MCF 10A (cell line): ENCODE measurements at places on chromosomes 3 and 15. TPM values are rescaled to one million over a fixed set of nuclear protein-coding genes. Genes with fewer than 3 reads are reported as not detected.

TWF2 gene
- total RNA-seq, result 30.5 and 47.0 TPM in 2 replicates

ZNF385D gene
- total RNA-seq, result 1.5 and 1.8 TPM in 2 replicates

FOXB1 gene
- total RNA-seq, result not detected in 2 replicates

IMPG2 gene
- 0.26 and 0.37 TPM in 2 replicates for total RNA-seq

LRRC49 gene
- total RNA-seq, result 6.9 and 8.4 TPM in 2 replicates

NPAP1 gene
- total RNA-seq, result not detected in 2 replicates

TMIE gene
- total RNA-seq, result 0.26 and 1.0 TPM in 2 replicates

CFAP91 gene
- total RNA-seq, result not detected in 2 replicates

MUC20 gene
- total RNA-seq, result 2.3 and 3.5 TPM in 2 replicates

BLM gene
- 2.8 and 5.2 TPM in 2 replicates for total RNA-seq

CCDC51 gene
- total RNA-seq, result 31.9 and 32.5 TPM in 2 replicates

CNTN6 gene
- not detected in 2 replicates for total RNA-seq

SAMMSON gene
- total RNA-seq, result not detected in 2 replicates

BCL6 gene
- 16.4 and 20.9 TPM in 2 replicates for total RNA-seq

ABHD14A gene
- 4.0 and 8.1 TPM in 2 replicates for total RNA-seq

SKOR1 gene
- 0.07 and 0.17 TPM in 2 replicates for total RNA-seq

TMEM207 gene
- total RNA-seq, result not detected in 2 replicates

AADACL2 gene
- total RNA-seq, result not detected in 2 replicates

DNAJB11 gene
- 116 and 166 TPM in 2 replicates for total RNA-seq

PLAAT1 gene
- total RNA-seq, result 0.93 and 1.0 TPM in 2 replicates

MED12L gene
- 0.47 and 1.3 TPM in 2 replicates for total RNA-seq

WDR72 gene
- total RNA-seq, result not detected in 2 replicates

PLA2G4E gene
- total RNA-seq, result 0.07 and 0.12 TPM in 2 replicates

FSTL1 gene
- 49.4 and 56.4 TPM in 2 replicates for total RNA-seq

UACA gene
- 32.6 and 37.0 TPM in 2 replicates for total RNA-seq

GALK2 gene
- total RNA-seq, result 41.6 and 43.5 TPM in 2 replicates

RHOV gene
- total RNA-seq, result 1.2 and 1.7 TPM in 2 replicates

PAK6 gene
- 9.3 and 9.5 TPM in 2 replicates for total RNA-seq

CCDC12 gene
- total RNA-seq, result 43.9 and 45.9 TPM in 2 replicates
